ENCODE measurements at places on chromosomes 13 and 19. TPM values are rescaled to one million over a fixed set of nuclear protein-coding genes. Genes with fewer than 3 reads are reported as not detected.

- no peak for DNase-seq
Observed at GRCh38 chr13:50285283-50285682, 270.0 kb downstream of the KCNRG start.

DNA sequence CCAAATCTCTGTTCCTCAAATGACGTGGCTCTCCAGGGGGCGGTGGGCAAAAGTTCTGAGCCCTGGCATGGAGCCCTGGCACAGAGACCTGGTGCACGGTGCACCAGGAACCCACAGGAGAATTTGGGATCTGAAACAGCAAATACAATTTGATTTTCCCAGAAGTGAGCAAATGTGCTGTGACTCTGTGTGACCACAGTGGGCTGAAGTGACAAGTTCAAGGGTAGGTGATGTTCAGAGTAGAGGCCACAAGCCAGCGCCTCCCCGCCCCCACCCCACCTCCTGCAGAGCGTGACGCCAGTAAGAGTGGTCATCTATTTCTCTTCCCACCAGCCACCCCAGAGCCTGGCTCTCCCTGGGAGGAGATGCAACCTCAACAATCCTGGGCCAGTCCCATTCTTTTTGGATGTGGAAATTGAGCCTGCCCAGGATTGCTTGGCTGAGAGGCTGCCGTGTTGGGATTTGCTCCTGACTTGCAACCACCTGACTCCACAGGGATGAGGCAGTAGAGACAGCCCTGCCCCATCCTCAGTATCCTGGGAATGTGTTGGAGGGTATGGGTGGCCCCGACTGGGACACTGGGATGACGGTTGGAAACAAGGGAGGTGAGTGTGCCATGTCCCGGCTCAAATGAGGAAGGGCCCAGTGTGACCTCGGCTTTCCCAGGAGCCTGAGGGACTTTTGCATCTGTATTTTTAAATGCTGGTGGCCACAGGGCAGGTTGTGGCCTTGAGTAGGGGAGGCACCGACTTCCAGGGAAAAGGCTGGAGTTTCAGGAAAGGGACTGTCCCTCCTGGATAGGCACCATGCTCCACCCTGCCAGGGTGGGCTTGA, 11.1 kb upstream of the BCL3 start:
- DNase-seq, result no peak

- DNase-seq, result no peak
Observed at GRCh38 chr19:38009650-38010242, 102.7 kb downstream of the SIPA1L3 start.

GRCh38 chr13:93689333-93689732, 462.7 kb downstream of the GPC6 start:
- no peak for DNase-seq

DNA sequence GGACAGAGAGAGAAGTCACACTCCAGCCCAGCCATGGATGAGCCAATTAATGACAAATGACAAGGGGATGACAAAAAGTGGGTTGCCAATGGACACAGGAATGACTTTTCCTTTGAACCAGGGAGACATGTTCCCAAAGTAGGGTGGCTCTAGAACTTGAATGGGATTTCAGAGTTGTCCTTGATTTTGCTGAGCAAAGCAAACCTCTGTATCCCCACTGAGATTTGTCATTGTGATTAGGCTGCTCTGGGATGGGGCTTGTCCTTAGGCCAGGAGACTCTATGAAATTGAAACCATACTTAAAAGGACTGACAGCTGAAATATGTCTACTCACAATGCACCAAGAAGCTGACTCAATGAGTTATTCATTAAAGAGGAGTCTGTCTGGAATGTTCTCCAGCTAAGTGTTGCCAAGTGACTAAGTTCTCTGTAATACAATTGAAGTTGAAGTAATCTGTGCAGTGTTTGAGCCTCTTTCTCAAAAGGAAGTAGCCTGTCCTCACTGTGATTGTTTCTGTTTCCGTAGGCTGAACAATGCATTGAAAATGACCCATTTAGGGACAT, 69.0 kb upstream of the PCDH9 start:
- no peak for DNase-seq

DNA sequence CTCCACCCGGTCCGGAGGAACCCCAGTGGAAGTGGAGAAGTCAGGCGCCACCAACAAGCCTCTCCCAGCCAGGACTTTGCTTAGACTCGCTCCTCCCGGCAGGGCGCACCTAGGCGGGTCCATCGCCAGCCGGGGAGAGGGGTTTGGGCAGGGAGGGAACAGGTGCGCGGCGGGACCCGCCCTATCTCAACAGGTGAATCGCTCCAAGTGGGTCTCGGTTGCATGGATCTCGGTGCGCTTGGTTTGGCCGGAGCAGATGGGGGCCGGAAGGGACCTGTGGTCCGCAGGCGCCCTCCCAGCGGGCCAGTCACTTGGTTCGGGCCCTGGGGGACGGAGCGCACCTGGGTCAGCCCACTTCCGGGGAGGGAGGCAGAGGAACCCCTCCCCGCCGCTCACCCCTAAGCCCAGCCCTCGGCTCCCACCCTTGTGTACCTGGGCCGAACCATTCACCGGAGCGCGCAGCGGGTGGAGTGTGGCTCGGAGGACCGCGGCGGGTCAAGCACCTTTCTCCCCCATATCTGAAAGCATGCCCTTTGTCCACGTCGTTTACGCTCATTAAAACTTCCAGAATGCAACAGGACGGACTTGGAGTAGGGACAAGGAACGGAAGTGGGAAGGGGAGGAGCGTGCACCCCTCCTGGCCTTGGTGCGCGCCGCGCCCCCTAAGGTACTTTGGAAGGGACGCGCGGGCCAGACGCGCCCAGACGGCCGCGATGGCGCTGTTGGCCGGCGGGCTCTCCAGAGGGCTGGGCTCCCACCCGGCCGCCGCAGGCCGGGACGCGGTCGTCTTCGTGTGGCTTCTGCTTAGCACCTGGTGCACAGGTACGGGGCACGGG, at the start of gene LSR:
TSS of gene LSR (plus strand) at position 693 of the 836 bp plus-strand sequence. CDS start at position 714, 21 bp downstream.
- peak; percentile 71 for DNase-seq

GRCh38 chr13:54185785-54186184, 1157.2 kb downstream of the OLFM4 start:
- no peak for DNase-seq

- no peak for DNase-seq
Observed at GRCh38 chr13:97460004-97460775, 26.2 kb downstream of the RAP2A start.

DNA sequence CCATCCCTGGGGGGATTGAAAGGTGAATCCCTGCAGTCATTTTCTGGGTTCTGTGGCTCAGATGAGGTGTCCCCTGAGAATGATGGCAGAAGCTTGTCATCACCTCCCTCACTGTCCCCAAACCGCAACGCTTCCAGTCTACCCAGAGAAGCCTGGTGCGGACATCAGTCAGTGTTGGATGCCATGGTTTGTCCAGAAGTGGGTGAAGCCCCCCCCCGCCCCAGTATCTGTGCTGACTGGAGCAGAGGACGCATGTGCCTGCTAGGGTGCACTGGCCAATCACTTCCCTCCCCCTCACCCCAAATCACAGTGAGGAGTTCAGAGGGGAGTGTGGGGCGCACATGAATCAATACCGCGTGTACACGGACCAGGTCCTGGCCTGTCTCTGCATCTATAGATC, 150.5 kb downstream of the TEX29 start:
- no peak for DNase-seq

GRCh38 chr13:72221276-72221962, 354.4 kb upstream of the DACH1 start:
- DNase-seq, result peak; percentile 11

DNA sequence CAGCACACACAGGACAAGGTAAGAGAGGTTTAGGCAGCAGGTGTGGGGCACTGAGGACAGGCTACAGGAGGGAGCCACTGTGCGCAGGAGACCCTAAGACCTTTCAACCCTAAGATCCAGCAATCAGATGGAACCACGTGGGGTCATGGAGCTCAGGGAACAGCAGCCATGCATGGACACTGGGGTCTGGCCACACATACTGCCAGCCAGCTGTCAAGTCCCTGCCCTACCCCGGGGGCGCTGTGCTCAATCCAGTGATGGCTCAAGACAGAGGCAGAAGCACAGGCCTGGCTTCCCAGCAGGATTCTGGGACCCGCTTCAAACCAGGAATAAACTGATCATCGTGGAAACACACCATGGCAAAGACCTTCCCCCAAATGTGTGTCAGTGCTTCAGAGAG, 25.5 kb upstream of the EPHX3 start:
- DNase-seq, result no peak

- no peak for DNase-seq
Observed at GRCh38 chr19:42081584-42082203, 5.7 kb downstream of the ZNF574 start.

GRCh38 chr19:45569619-45570421, 14.8 kb downstream of the OPA3 start:
- DNase-seq, result peak; percentile 71

GRCh38 chr13:99639126-99639525, 137.9 kb downstream of the TM9SF2 start:
- no peak for DNase-seq

- DNase-seq, result no peak
Observed at GRCh38 chr13:95624020-95624419, 20.5 kb downstream of the DZIP1 start.

DNA sequence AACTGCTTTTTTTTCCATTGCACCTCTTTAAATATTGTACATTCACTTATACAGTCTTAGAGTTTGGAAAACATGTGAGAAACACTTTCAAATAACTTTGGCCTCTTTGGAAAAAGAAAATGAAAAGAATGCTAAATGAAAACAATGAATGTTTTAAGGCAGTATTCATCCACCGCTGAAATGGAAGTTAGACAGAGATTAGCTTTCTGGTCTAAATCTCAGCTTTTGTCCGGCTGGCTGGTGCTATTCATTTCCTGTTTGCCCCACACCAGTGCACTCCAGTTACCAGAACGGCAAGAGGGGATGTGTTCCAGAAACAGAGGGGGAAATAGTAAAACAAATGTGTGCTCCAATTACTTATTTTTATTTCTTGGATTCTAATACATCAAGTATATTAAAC, 1201.3 kb downstream of the EFNB2 start:
- no peak for DNase-seq

DNA sequence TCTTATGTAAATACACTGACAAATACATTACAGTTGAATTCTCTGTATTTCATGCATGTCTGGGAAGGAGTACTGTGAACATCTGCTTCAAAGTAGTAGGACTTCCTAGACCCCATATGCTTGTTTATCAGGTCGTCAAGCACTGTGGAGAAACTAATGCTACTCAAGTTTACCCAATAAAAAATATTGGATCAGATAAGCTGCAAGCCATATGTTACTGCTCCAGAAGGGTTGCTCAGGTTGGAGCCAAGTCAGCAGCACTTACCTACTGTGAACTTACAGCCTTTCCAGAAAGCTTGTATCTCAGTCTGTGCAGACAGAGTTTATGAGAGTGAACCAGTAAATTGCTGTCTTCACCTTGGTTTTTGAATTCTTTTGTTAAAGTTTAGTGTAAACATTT, 36.2 kb downstream of the SLAIN1 start:
- DNase-seq, result no peak

GRCh38 chr19:14835011-14835410, at the start of the genes OR7A5 and OR7C1:
Gene OR7A5 (minus strand): TSS chr19:14835185. CDS start chr19:14828241, 6,944 bp downstream.
Gene OR7C1 (minus strand): TSS chr19:14835185. CDS start chr19:14800136, 35,049 bp downstream.
- DNase-seq, result no peak

DNA sequence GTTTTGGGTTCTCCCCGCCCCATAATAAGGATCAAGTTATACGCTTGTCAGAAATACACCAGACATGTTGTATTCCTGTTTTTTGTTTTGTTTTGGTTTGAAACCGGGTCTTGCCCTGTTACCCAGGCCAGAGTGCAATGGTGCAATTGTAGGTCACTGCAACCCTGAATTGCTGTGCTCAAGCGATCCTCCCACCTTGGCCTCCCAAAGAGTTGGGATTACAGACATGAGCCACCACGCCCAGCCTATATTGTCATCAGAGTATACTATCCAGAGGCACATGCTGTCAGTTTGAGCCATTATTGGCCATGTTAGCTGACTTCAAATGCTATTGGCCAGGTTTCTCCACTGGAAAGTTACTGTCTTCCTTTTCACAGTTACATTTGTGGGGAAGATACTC, 9.8 kb downstream of the SAFB start:
- DNase-seq, result no peak

- DNase-seq, result no peak
Observed at GRCh38 chr13:26663791-26664190, 96.8 kb downstream of the GPR12 start.

- DNase-seq, result no peak
Observed at GRCh38 chr19:48102870-48103751, 7.5 kb downstream of the PLA2G4C start.

DNA sequence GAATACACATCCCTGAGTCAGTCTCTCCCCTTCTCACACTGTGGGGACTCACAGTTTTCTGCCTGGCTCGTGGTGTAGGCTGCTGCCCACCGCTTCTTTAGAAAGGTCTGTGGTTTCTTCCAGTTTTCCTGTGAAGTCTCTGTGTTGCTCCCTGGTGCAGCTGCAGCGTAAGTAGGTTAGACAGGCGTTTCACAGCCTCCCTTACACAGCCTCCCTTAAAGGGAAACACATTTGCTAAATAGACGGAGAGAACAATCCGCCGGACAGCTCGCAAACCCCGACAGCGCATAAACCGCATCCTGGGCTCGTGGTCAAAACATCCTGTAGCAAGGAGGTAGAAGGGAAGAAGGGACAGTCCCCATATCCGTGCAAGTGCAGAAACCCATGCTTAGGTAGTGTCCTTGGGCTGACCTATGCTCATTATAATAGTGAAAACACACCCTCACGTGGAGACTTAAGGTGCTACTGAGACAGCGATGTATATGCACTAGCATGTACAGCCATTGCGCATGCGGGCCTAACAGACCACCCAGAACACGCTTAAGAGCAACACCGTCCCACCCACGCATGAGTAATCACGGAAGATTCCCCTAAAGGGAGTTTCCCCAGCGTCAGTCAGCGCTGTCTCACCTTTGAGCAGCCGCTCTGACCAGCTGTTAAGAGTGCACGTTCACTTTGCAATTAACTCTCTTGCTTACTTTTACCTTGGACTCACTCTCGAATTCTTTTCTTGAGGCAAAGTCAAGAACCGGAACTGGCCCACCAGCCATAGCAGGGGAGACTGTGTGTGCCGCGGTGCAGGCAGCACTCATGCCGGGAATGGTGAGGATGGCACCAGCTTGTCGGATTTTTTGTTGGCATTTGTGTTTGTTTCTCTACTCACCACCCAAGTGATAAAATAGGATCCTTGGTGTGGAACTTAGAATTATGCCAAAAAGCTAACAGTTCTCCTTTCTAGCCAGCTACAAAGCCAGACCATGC, 16.6 kb downstream of the SIGLEC8 start:
- no peak for DNase-seq

Gene CLIP3
- 10.1 TPM for total RNA-seq

Gene NANOS2
- not detected for total RNA-seq

Gene HPN
- 7.0 TPM for total RNA-seq

Gene SARS2
- total RNA-seq, result 20.3 TPM

Gene ATP12A
- not detected for total RNA-seq

Gene CACNG7
- not detected for total RNA-seq

Gene IFNL2
- total RNA-seq, result not detected

Gene CDKN2D
- total RNA-seq, result 6.6 TPM

Gene SPC24
- total RNA-seq, result 3.7 TPM

Gene FGF22
- total RNA-seq, result 0.17 TPM

Gene CPB2
- not detected for total RNA-seq
